ENCODE measurements at places on chromosomes 3 and 15.
A peak's percentile ranks its signal among the peaks of the same experiment; 100 is the strongest.

GRCh38 chr15:71800835-71801745, 9.3 kb upstream of the NR2E3 start:
- peak; percentile 61 for DNase-seq

GRCh38 chr3:53123953-53124352, 6.3 kb downstream of the RFT1 start:
- DNase-seq: no peak

DNA sequence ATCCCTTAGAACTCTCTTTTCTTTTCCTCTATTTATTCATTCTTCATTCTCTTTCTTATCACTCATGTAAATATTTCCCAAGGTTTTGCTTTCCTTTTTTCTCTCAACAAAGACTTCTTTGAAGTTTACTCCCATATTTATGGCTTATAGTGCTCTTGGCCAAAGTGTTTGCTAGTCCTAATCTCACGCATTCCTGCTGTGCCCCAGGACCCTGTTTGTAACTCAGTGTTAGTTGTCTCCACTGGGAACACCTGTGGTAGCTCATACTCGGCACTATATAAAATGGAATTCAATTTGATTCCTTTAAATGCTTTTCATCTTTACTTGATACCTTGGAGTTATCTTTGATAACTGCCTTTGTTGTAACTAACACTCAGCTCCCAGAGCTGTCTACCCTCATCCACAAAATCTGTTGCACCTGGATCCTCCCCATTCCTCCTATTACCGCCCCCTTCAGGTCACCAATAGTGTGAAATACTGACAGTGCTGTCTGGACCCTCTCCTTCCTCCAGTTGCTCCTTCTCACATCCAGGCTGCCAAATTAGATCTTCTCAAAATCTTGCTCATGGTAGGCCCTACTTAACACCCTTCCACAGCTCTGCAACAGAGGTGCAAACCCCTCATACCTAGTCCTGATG, 76.8 kb downstream of the TIGIT start:
- DNase-seq: no peak

GRCh38 chr15:56883088-56883487, 35.4 kb upstream of the TCF12 start:
- DNase-seq: no peak

- no peak for DNase-seq
Measured at GRCh38 chr3:189288348-189289235, 116.8 kb downstream of the TPRG1 start.

- no peak for DNase-seq
Measured at GRCh38 chr3:130687327-130687726, 59.3 kb downstream of the PIK3R4 start.

GRCh38 chr3:69182588-69183316, 60.4 kb upstream of the LMOD3 start:
- no peak for DNase-seq
